ENCODE measurements at places on chromosomes 13 and 19.

DNA sequence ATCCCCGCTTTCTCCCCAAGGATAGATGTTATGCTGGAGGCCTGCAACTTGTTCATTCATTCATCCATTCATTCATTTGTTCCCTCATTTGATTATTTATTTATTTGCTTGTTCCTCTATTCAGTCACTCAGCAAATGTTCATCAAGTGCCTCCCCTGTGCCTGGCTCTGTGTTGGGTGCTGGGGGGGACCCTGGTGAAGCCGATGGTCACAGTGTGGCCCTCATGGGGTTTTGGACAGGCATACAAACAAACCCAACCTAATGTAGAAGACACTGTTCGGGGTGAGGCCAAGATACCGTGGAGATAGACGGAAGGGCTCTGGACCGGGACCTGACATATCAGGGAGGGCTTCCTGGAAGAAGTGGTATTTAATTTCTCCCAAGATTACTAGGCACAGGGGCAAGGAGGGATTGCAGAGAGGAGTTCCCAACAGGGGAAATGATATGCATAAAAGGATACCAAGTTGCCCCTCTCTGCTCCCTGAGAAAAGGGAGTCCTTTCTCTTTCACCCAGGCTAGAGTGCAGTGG, 58.1 kb downstream of the ZNF536 start:
- no peak for DNase-seq

DNA sequence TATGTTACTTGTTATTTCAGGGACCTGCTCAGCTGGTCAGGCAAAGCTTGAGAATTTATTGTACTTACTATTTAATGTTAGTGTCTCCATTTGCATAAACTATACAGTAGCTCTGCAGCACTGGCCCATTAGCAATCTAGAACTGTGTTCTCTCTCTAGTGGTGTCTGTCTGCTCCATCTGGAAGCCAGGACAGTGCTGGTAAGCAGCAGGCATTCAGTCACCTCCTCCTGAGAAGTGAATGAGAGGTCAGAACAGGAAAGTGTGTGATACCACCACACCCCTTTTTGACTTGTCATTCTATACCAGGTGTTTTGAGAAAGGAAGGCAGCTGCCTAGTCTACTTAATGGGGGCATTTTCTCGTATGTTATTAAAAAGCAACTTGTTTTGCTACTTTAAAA, 3.9 kb downstream of the COG3 start:
- no peak for DNase-seq

DNA sequence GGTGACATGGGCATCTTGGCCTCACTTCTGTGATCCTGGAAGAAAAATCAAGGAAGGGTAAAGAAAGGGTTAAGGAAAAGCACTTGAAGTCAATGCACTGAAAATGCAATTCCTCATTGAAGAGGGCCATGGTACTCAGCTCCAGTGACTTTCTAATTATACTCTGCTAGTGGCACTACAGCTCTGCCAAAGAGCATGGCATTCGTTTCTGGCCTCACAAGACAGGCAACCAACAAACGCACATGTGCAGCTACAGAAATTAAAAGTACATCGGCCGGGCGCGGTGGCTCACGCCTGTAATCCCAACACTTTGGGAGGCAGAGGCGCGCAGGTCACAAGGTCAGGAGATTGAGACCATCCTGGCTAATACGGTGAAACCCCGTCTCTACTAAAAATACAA, 21.8 kb downstream of the SACS start:
- no peak for DNase-seq

GRCh38 chr13:110319774-110320509, 12.9 kb downstream of the COL4A2 start:
- DNase-seq = no peak
